ENCODE measurements at places on chromosomes 16 and 17.

- no peaks in the 10 kb centered on the region for H3K27me3 ChIP-seq
- H3K27ac ChIP-seq, result no peak overlapping the region
- no peak overlapping the region for H3K4me3 ChIP-seq
- H3K4me1 ChIP-seq, result peaks cover 8% of the 10 kb centered on the region
- H3K36me3 ChIP-seq, result no peaks in the 10 kb centered on the region
Measured at GRCh38 chr17:70636517-70637133, 467.3 kb downstream of the KCNJ2 start.

DNA sequence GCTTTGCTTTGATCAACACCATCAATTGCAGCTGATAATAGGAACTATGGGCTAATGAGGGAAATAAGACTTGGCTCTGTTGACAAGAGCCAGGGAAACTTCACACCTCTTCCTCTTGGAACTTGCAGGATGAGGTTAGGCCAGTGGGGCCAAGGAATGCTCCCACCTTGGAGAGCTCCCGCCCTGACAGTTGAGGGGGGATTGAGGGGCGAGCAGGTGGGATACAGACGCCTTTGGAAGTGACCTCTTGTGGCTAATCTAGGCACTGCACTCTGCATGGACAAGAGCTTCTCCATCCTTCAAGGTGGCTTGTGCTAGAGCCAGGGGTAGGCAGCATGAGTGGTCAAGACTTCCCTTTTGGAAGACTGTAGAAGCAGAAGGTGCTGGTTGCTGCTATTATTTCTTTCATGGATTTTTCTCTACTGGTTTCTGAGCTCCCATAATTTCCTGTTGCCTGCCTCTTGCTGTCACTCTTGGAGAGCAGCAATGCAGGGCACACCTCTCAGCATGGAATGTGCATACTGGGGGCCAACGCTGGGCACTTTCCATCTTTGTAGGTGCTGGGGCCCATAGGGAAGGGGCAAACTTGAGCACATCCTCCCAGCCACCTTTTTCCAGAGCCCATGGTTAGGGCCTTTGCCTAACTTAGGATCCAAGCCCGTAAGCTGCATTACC, 2.3 kb upstream of the PHF12 start:
- H3K27ac ChIP-seq, result no peak overlapping the region
- DNase-seq, result peak; percentile 41
- no peak overlapping the region for H3K4me3 ChIP-seq
- H3K4me1 ChIP-seq, result peaks cover 11% of the 10 kb centered on the region
- H3K36me3 ChIP-seq, result no peaks in the 10 kb centered on the region
- H3K27me3 ChIP-seq, result no peaks in the 10 kb centered on the region

DNA sequence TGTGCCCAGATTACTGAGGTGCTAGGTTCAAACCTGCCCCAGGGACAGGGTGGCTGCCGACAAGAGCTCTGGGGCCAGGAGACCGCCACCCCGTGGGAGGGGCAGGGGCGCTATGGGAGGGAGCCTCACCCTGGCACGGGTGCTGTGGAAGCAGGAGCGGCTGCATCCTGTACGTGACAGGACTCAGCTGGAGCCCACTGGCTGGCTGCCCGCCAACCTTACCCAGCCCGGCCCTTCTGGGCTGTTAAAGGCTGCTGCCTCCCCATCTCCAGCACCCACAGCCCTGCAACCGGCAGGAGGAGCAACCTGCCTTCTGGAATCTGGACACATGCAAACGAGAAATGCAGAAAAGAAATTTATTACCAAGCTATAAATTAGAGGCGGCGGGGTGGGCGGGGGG, 11.2 kb downstream of the PAM16 start:
- no peak overlapping the region for H3K27ac ChIP-seq
- no peaks in the 10 kb centered on the region for H3K27me3 ChIP-seq
- DNase-seq, result no peak
- H3K4me3 ChIP-seq, result no peak overlapping the region
- H3K36me3 ChIP-seq, result peaks cover 32% of the 10 kb centered on the region

DNA sequence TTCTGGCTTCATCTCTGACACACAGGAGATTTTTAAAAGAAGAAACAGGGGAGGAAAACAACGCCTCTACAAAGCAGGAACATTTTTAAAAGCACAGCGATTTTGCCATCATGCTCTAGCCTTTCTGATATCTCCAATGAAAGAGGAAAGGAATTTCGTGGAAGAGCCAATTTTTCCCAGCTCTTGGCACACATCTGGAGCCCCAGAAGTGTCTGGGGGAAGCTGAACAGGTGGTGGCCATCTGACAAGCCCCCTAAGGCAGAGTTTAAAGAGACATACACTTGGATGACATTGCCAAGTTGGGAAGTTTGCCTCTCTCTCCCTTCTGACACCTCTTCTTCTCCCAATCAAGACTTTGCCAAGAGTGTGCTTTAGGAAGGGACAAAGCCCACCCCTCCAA, 82.1 kb downstream of the CCT6B start:
- H3K36me3 ChIP-seq, result no peaks in the 10 kb centered on the region
- H3K4me3 ChIP-seq, result no peak overlapping the region
- no peak overlapping the region for H3K27ac ChIP-seq
- H3K27me3 ChIP-seq, result no peaks in the 10 kb centered on the region

DNA sequence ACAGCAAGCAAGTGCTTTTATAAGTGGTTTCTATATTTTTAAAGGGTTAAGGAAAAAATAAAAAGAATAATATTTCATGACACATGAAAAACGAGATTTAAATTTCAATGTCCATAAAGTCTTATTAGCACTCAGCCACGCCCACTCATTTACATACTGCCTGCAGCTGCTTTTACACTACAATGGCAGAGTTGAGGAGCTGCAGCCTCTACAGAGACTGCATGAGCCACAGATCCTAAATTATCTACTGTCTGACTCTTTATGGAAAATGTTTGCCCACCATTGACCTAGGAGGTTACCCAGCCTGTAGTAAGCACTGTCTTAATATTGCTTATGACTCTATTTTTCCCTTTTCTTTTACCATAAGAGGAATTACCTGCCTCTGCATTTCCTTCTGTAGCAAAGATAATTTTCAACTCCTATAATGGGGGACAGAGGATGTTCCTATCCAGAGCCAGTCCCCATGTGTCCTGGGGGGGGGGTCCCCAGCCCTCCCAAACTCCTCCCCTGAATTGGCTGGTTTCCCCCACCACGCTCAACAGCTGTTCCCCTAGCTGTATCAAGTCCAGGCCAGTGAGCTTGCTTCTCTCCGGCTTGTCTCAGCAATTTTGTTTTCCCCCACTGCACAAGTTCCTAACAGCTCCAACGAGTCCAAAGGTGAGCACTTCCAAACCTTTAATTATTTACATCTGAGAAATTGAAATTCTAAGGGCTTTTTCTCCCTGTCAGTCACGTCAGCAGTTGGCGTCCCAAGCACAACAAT, 139.4 kb upstream of the ERCC4 start:
- no peaks in the 10 kb centered on the region for H3K36me3 ChIP-seq
- DNase-seq, result no peak
- H3K27me3 ChIP-seq, result no peaks in the 10 kb centered on the region

GRCh38 chr17:5122586-5123342, 6.9 kb downstream of the USP6 start:
- DNase-seq, result no peak
- no peaks in the 10 kb centered on the region for H3K27me3 ChIP-seq
- H3K36me3 ChIP-seq, result no peaks in the 10 kb centered on the region
- no peak overlapping the region for H3K27ac ChIP-seq
- H3K4me1 ChIP-seq, result peaks cover 14% of the 10 kb centered on the region

GRCh38 chr16:80113873-80114574, 426.8 kb upstream of the DYNLRB2 start:
- H3K27ac ChIP-seq, result no peak overlapping the region
- H3K4me1 ChIP-seq, result no peaks in the 10 kb centered on the region
- H3K4me3 ChIP-seq, result no peak overlapping the region
- no peak for DNase-seq
- H3K27me3 ChIP-seq, result no peaks in the 10 kb centered on the region

All from HepG2 (cell line).